ENCODE measurements at places on chromosomes 11 and 22.

- no peak for DNase-seq
These were observed 876.0 kb downstream of the METTL15 start for GRCh38 chr11:28984231-28984630.

DNA sequence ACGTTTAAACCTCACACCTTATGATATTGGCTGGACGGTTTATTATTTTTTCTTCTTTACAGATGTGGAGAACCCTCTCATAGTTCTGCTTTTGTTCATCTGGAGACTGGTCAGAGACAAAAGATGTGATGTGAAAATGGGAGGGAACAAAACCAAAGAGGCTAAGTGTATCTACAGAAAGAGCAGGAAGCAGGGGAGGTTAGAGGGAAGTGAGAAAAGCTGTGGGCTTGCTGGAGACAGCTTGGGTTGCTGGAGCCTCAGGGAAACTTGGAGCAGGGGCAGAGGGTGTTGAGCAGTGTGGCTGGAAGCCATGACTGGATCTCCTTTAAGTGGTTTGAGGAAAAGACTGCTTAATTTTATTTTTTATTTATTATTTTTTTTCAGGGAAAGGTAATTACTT lies 79.0 kb upstream of the SNX19 start:
- no peak for DNase-seq

GRCh38 chr22:43269646-43270045 lies 73.5 kb downstream of the SCUBE1 start:
- no peak for DNase-seq

DNA sequence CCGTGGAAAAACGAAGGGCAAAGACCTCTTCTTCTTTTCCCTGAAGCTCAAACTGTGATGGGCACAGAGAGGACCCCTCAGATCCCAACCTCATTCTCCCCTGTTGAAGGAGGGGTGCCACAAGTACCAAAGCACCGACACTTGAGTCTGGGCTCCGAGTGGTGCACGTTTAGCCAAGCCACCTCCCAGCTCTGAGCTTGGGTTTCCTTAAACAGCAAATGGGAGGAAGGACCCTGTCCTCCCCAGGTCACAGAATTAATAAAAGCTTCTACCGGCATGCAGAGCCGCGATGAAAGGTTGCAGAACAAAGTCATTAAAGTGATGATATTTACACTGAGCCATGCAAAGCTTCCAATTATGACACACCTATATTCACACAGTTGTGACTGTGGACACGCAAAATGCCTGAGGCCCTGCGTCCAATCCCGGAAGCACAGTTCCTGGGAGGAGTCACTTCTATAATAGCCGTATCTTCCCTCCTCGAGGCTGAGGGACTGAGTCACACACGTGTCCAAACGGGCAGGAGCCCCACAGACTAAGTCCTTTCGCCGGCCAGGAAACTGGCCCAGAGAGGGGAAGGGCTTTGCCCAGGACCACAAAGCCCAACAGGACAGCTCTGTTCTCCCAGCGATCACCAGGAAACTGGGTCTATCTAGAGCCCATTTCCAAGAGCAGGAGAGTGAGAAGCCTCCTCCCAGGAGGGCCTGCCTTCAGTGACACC lies 922 bp upstream of the CSNK1E start:
- DNase-seq: no peak

DNA sequence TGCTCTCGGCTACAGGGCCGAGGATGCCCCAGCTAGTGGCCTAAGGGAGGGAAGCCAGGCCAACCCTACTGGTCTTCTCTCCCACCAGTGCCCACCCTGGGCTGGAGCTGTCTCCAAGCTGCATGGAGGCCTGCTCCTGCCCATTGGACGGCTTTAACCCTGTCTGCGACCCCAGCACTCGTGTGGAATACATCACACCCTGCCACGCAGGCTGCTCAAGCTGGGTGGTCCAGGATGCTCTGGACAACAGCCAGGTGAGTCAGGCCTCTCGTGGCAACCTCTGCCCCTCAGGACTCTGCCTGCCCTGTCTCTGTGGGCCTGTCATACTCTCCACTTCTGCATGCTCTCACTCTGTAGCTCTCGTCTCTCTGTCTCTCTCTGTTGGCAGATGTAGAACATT lies 44.1 kb upstream of the TPBGL start:
- DNase-seq: no peak

Measured in hippocampal formation (tissue), 2 donors.